A549 treated with GW870086 at 1 μM for 4 hours (cell line): ENCODE measurements at places on chromosomes 2 and 18. TPM values are rescaled to one million over a fixed set of nuclear protein-coding genes. Genes with fewer than 3 reads are reported as not detected.

SERPINB3 gene
- 0.07 to 0.13 TPM (median 0.10 TPM) in 3 of 5 replicates, not detected in the others for total RNA-seq

PRKCE gene
- total RNA-seq: 8.2 to 10.0 TPM (median 8.4 TPM) in 5 replicates

PDCD1 gene
- total RNA-seq: not detected in 5 replicates

NCKAP1 gene
- 84.4 to 115 TPM (median 105 TPM) in 5 replicates for total RNA-seq

SERPINB5 gene
- 0.07 to 0.13 TPM (median 0.10 TPM) in 4 of 5 replicates, not detected in the other for total RNA-seq

WNT10A gene
- total RNA-seq: 0.07 to 0.23 TPM in 2 of 5 replicates, not detected in the others

ALLC gene
- total RNA-seq: 0.08 TPM in 1 of 5 replicates, not detected in the others

TXNDC2 gene
- 0.08 to 0.22 TPM (median 0.14 TPM) in 4 of 5 replicates, not detected in the other for total RNA-seq

SRD5A2 gene
- total RNA-seq: 0.02 to 0.06 TPM (median 0.05 TPM) in 4 of 5 replicates, not detected in the other

KRTCAP3 gene
- 0.39 to 0.90 TPM (median 0.85 TPM) in 5 replicates for total RNA-seq

ACKR3 gene
- total RNA-seq: 9.3 to 12.3 TPM (median 11.3 TPM) in 5 replicates

ALKAL2 gene
- not detected in 5 replicates for total RNA-seq

DHRS9 gene
- total RNA-seq: 2.7 to 4.2 TPM (median 3.5 TPM) in 5 replicates

CYP27A1 gene
- 0.11 to 0.32 TPM (median 0.15 TPM) in 5 replicates for total RNA-seq

SKOR2 gene
- not detected in 5 replicates for total RNA-seq

BMP10 gene
- not detected in 5 replicates for total RNA-seq

SALL3 gene
- total RNA-seq: not detected in 5 replicates
